ENCODE measurements at places on chromosomes 4 and X.

GRCh38 chrX:106437407-106437806 lies 174.4 kb upstream of the RADX start:
- DNase-seq, result no peak

GRCh38 chr4:20403290-20403689 lies 151.6 kb downstream of the SLIT2 start:
- no peak for DNase-seq

DNA sequence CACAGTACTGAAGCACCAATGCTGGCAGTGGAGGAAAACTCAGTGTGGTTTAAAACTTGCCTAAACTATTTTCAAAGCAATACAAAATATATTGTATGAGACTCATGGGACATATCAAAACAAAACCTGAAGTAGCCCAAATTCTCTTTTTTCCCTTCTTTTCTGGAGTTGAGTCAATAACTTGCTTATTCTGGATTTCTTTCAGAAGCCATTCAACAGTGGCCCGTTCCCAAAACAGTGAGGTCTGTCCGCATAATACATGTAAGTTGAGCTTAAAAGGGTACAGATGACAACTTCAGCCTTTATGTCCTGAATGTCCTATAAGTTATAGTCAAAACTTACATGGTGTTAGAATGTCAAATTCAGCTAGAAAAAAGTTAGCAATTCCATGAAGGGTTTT lies 100.8 kb downstream of the SHISA3 start:
- DNase-seq, result no peak

DNA sequence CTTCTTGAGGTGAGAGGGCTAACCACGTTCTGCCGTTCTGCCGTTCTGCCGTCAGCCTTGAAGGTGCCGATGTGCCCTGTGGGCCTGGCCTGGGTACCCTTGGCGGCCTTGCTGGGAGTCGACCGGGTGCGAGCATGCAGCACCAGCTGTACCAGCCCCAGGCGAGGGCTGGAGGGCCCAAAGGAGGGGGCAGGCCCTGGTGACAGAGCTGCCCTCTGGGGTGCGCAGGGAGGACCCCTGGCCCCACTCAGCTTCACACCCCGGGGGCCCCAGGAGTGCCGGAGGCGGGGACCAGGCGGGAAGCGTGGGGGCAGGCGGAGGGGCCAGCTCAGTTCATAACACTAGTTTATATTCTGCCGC lies 22.1 kb downstream of the UVSSA start:
- DNase-seq, result no peak

GRCh38 chrX:132609362-132609848 lies 120.6 kb upstream of the MBNL3 start:
- no peak for DNase-seq

DNA sequence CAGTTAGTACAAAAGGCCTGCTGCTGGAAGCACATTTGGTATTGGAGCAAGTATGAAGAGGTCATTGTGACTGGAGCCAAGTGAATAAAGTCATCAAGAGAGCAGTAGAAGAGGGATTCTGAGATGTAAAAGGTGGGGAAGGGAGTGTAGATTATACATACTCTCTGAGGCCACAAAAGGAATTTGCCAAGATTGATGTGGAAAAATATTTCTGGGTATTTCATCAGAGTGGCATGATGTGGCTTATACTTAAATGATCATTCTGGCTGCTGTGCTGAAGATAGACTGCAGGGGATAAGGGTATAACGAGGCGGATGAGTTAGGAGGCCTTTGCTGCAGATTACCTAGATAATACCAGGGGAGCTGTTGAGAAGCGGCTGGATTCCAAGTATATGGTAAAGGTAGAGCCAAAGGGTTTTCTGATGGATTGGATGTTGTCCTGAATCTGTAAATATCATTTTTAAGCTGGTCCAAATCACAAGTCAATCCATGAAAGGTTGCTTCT lies 231.8 kb upstream of the AGA start:
- DNase-seq, result no peak

- DNase-seq, result no peak
Measured at GRCh38 chrX:12113321-12113720, 25.0 kb upstream of the FRMPD4 start.

- no peak for DNase-seq
Measured at GRCh38 chrX:153649915-153650782, 3.1 kb downstream of the DUSP9 start.

DNA sequence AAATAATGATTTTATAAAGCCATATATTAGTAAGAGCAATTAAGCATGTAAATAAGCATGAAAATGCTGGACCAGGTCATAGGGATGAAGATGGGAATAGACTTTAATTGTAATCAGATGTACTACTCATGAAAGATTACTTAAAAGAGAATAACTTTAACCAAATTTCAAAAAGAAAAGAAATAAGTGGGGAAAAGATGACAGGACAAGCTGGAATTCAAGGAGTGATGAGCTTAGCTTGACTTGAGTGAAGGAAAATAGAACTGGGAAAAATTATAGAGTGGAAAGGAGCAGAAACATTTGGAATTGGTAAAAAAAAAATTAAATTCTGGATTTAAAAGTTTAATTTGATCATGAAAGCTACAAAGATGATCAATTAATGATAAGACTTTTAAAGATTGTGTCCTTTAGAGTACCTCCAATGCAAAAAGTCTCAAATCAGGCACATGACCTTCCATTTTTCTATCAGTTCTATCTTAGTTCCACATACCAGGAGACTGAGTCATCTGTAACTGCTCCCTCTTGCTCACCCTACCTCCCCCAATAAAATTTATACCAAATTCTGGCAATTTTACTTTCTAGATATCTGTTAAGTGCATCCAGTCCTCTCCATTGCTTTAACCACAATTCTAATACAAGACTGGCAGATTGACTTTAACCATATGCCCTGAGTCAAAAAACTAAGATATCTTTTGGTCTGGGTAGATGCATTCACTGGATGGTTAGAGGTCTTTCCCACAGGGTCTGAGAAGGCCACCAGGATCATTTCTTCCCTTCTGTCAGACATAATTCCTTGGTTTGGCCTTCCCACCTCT lies 56.4 kb upstream of the SLIT2 start:
- DNase-seq, result no peak

DNA sequence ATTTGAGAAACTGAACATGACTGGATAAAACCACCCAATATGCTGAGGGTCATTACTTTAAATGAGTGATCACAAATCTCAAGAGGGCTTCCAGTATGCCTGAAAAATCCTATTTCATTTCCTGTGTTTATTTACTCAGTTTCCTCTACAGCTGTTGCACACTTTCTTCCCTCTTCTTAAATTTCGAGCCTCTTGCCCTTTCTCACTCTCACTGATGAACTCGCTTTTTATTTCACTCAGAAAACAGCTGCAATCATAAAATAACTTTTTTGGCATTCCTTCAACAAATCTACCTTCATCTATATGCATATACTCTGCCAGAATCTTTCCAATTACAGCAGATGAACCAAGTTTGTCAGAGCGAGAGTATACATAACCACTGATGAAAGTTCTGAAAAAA lies 101.3 kb downstream of the EIF4E start:
- no peak for DNase-seq

- DNase-seq, result peak; percentile 16
Measured at GRCh38 chrX:55057675-55058249, 17.1 kb upstream of the PAGE2B start.

DNA sequence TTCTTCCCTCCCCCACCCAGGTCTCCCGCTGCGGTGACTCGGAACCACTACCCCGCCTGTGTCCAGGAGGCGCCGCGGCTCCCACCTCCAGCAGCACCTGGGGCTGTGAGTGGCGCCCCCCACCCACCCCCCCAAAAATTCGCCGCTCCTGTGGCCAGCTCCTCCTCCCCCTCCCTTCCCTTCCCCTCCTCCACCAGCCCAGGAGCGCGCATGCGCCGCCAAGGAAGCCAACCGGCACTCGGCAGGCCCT lies 278 bp downstream of the CLOCK start:
- no peak for DNase-seq

- DNase-seq, result no peak
Measured at GRCh38 chrX:2705046-2705832, 14.1 kb downstream of the CD99 start.

GRCh38 chr4:54152846-54153600 lies 53.1 kb downstream of the GSX2 start:
- DNase-seq, result no peak

- DNase-seq, result no peak
Measured at GRCh38 chrX:13271511-13271910, 48.3 kb downstream of the ATXN3L start.

- DNase-seq, result peak; percentile 4
Measured at GRCh38 chrX:140091125-140091886, 126.0 kb upstream of the CXorf66 start.

- no peak for DNase-seq
Measured at GRCh38 chrX:133493366-133493765, 78.1 kb upstream of the GPC4 start.

DNA sequence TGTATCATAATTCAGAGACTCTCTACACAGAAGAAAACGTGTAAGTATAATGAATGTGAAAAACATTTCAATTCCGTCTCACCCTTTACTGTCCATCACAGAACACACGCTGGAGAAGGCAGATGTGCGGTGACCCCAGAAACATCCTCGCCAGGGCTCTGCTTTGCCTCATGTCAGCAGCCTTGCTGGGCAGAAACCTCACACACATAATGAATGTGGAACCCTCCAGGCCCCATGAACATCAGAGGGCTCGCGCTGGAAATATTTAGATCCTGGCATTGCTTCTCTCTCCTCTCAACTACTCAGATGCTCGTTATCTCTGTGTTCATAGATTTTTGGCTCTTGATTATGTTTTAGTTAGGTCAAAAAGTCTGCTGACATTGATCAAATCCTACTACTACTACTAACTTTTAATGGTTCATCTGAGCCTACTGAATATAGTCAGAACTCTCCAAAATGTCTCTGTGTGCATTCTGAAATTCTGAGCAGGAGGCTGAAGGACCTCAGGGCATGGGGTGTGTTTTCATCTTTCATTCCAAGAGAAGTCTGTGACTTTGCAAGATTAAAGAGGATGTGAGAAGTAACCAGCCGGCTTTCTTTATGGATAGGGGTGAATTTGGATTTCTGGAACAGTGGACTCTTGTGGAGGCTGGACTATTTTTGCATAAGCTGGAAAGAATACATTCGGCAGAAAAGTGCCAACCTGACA lies 27.0 kb downstream of the SMIM43 start:
- DNase-seq, result no peak

GRCh38 chrX:135086197-135086854 lies 34.0 kb downstream of the ETDB start:
- DNase-seq, result peak; percentile 10

DNA sequence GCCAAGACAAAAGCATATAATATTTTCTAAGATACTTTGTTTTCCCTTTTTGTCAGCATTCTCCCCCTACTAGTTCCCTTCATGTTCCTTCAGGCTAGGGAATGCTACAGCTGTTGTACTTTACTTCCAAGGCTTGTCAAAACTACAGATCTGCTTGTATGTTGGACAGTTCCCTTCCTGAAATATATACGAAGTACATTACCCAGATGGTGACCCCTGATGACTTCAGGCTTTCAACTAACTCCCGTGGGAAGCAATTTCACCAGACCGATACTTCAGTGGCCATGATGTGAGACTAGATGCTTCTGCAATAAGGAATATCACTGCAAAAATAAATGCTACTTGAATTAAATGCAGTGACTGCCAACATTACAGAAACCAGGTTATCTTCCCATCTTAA lies 332.8 kb downstream of the SH2D1A start:
- no peak for DNase-seq

DNA sequence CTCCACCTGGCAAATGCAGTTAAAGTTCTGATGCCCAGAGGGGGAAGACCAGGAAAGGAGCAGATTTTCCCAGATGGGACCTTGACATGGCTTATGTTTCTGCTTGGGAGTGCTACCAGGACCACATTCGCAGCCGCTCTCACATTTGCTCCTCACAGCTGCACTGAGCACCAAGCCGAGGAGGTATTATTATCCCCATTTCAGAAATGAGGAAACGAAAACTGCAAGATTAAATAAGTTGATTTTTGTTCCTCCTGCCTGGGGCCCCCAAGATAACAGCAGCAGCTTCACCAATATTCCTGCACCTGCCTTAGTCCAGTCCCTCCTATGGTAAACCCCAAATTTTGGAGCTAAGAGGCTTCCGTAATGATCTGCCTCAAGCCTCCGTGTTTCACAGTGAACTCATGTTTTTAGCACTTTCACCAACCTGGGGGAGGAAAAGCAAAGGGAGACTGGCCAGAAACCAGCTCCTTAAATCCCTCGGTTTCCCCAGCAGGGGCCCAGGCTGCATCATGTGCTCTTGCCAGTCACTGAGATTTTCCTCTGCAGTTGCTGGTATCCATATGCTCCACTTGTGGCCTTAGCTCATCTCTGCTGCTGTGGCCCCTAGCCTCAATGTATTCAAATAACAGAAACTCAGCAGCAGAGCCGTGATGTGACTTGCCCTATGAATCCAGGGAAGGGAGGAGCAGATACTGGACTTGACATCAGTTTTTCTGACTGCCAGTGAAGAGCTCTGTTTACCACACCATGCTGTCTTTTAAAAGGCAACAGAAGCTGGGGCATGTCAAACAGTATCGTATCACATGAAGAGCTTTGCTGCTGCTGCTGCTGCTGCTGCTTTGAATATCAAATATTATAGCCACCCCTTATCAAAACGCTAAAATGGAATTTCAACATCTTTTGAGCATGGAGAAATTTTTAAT lies 95.5 kb upstream of the KLHL13 start:
- no peak for DNase-seq

DNA sequence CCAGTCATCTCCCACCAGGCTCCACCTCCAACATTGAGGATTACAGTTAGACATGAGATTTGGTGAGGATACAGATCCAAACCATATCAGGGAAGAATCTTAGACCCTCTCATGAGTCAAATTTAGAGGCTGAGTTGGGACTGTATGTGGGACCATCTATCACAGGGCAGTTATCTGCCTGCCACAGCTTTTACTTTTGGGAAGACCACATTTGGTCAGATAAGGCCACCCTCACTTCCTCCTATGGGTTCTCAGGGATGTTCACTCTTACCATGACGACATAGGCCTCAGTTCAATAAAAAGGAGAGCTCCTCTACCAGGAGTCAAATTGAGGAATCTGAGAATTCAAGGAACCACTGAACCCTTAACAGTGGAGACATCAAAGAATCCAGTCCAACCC lies 2.1 kb downstream of the MAGEB2 start:
- DNase-seq, result no peak

DNA sequence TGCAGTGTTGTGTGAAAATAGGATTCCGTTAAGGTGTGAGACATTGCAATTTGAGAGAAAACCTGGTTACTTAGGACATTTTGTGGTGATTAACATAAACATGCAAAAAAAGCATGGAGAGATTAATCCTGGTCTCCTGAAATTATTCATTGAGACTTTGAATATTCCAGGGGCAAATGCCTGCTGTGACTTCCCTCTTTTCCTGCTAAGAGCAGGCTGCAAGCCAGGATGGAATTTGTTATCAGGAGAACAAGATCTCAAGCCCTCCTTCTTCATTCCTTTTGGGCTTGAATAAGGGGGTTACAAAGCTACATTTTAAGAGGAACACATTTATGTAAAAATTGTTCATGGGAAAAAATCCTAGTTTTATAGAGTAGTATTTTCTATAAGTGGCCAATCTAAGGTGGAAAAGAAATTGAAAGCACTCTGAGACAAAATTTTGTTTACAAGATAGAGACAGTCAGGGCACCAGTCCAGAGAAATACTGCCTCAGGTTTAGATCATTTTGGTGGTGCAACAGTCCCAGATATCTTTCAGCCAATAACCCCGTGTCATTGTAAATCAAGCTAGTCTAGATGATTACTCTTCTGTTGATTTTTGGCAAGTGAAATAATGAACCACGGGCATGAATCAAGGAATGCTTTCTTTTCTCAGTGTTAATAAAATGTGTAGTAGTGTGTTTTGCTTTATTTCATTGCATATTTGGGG lies 1528.3 kb upstream of the AGA start:
- DNase-seq, result no peak

GRCh38 chr4:168945291-168945690 lies 64.8 kb downstream of the CBR4 start:
- DNase-seq, result no peak

GRCh38 chr4:153763404-153763803 lies 3.6 kb upstream of the RNF175 start:
- no peak for DNase-seq

Measured in T follicular helper cell (primary cell).